DMS 273 treated with DMSO at 0.1 percent for 48 hours (cell line): ENCODE measurements at places on chromosomes 11 and 22.

DNA sequence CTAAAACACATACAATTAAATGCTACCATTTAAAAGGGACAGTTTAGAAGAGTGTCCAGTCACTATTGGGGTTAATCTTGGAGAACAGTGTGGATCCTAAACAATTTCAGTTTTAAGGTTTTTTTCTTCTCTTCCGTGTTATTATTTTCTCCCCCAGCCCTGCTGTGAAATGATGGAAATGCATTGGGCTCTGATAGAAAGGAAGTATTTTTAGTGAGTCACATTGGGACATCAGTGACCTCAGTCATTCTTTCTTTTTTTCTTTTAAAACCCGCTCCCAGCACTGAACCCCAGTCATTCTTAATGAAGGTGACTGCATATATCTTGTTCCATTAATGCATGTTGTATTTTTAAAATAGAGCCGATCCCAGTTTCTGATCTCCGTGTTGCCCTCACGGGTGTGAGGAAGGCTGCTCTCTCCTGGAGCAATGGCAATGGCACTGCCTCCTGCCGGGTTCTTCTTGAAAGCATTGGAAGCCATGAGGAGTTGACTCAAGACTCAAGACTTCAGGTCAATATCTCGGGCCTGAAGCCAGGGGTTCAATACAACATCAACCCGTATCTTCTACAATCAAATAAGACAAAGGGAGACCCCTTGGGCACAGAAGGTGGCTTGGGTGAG lies 93.2 kb upstream of the OR4B1 start:
- no peak for DNase-seq

DNA sequence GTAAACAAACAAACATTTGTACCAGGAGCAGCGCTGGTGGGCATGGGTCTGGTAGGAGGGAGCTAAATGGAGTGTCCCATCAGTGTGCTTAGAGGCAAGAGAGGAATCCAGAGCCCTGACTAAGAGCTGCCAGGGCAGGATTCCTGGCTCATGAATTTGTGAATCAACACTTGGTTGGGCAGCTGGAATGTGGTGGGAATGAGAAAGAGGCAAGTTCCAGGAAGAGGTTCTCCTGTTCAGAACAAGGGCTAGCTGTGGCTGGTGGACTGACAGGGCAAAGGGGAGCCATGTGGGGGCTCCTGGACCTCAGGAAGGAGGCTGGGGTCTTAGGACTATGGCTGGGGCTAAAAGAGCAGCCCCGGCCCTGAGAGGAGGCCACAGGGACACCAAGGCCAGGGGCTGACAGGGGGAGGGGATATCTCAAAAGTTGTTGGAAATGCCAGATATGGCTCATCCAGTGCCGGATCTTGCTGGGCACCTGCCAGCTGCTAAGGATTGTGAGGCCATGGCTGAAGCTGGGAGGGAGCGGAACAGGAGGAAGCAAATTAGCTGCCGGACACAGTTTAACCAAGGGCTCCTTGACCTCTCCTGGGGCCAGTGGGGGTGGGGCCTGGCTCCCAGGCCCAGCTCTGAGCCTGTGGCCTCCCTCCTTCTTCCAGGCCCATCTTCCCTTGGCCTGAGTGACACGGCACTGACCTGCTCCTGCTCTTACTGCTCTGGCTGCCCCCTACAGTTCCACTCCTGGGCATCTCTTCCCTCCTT lies 14.6 kb upstream of the P2RY6 start:
- DNase-seq = no peak

GRCh38 chr11:96242191-96242847 lies 100.7 kb downstream of the MAML2 start:
- DNase-seq = no peak

DNA sequence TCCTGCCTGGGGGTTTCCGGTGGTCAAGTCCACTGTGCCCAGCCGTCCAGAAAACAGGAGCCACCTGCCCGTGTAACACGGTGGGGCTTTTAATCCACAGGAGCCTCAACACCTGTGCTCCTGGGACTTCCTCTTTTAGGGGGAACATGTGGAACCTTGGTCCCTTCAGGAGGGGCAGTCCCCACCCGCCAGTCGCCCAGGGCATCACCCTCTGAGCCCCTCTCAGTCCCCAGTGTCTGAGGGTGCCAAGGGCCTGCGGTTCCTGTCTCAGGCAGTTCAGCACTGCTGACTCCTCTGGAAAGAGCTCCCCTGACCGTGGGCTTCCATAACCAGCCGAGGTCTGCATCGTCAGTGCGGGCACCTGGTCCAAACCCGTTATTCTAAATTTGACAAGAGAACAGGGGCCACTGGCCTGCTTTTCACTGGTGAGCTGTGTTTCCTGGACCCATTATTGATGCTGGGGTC lies 15.8 kb downstream of the KRTAP5-5 start:
- DNase-seq = no peak

GRCh38 chr11:37597776-37598175 lies 999.7 kb upstream of the RAG2 start:
- DNase-seq = no peak

DNA sequence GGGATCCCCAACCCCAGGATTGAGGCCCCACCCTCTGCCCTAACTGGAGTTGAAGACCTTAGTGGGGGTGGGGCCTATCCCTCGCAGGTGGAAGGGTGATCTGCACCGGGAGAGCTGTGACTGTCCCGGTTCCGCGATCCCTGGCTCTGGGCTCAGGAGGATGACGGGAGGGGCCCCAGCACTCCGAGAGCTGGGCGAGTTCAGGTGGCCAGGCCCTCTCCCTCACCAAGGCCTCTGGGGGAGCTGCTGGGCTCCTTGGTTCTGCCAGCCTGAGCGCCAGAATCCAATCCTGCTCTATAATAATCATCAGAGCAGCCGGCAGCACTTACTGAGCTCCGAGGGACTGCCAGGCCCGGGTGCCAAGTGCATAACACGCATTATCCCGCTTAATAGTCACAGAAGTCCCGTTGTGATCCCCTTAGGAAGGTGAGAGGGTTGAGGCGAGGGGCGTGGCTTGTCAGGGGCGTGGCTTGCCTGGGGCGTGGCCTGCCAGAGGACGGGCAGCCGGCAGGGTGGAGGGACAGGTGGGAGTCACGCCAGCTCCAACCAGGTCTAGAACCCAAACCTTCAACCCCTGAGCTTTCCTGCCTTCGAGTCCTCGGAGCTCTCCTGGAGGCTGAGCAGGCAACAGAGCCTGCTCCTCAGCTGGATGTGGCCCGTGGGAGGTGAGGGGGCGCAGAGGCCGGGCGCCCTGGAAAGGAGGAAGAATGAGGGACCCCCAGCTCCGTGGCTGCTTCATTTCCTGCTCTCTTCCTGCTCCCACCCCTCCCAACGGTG lies 7.3 kb upstream of the SYT7 start:
- no peak for DNase-seq

GRCh38 chr11:8017894-8018483 lies 30.9 kb downstream of the EIF3F start:
- no peak for DNase-seq

DNA sequence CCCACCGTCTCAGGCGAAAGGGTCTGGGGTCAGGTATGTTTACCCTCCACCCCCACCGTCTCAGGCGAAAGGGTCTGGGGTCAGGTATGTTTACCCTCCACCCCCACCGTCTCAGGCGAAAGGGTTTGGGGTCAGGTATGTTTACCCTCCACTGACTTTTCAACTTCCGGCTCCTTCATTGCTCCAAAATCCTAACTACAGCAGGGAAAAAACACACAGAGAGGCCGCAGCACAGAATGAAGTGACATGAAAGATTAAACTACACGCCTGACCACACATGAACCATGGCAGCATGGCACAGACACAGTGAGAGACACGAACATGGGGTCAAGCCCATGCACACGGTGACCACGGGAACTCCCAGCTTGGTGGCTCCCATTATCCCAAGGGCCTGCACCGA lies 634.9 kb upstream of the B3GAT1 start:
- no peak for DNase-seq

DNA sequence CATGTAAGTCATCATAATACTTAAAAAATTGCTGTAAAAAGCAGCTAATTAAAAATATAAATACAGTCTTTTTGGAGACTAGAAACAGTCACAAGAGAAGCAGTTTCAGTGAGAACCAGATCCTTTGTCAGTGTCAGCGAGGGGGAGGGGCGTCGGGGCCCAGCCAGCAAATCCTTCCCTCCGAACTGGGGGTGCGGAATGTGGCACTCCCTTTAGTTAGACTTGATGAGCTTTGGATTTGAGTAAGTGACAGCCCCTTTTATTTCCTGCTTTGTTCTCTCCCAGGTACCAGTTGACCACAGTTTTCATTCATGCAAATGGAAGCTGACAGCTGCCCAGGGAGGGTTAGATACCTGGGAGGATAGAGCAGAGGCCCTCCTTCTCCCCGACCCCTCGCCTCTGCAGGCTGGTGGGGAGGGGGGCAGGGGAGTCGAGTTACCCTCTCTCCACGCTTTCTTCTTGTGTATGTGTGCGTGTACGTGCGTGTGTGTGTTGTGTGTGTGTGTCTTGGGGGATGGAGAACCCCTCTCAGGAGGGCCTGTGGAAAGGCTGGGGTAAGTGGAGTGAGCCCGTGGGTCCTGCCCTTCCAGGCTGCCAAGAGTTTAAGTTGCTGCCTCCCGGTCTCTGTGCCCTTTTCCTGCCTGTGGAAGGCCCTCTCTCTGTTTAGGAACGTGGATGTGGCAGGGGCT lies 38.3 kb downstream of the PTPRJ start:
- no peak for DNase-seq

DNA sequence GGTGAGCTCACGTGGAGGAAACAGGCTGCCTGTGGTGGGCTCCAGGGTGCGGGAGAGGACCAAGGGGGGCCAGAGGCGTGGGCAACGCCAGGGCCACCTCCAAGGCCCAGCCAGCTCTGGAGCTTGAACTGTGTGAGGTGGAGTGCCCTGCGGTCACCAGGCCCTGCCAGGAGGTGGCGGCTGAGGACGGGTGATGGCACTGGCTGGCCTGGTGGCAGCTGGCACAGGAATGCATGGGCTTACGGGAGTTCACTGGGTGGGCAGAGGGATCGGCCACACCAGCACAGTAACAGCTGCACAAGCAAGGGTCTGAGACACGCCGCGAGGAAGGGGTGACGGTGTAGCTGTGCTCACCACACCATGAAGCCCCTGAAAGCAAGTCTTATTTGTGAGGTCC lies 15.8 kb downstream of the TOLLIP start:
- no peak for DNase-seq

DNA sequence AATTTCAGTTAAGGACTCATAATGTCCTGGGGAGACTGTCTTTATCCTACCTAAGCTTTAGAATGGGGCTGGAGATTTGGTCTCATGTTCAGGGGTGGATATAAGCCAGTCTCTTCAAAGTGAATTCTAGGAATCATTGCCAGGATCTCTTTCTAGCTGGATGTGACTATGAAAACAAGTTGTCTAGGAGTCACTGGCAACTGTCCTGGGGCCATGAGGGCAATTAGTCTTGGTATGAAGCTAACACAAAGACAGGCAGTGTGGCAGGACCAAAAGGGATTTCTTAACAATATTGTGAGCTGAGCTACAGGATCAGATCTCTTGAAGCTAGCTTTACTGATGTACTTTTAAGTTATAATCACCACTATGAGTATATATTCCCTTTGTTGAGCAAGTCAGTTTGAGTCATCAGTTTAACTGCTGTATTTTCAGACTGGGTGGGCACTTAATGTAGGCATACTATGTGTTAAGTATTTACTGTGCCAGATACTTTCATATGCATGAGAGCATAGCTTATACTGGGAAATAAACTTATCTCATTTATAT lies 390.0 kb upstream of the CCDC90B start:
- no peak for DNase-seq

DNA sequence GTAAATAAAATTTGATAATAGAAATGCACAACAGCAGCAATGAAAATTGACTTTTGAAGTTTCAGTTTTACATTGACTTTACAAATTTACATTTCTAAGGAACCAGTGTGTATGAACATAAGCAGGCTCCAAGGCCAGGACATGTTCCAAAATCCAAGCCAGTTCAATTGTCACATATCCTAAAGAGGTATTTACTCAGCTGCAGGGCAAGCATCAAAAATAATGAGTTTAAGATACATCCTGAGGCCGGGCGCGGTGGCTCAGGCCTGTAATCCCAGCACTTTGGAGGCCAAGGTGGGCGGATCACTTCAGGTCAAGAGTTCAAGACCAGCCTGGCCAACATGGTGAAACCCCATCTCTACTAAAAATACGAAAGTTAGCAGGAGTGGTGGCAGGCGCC lies 39.0 kb upstream of the AKIP1 start:
- no peak for DNase-seq

DNA sequence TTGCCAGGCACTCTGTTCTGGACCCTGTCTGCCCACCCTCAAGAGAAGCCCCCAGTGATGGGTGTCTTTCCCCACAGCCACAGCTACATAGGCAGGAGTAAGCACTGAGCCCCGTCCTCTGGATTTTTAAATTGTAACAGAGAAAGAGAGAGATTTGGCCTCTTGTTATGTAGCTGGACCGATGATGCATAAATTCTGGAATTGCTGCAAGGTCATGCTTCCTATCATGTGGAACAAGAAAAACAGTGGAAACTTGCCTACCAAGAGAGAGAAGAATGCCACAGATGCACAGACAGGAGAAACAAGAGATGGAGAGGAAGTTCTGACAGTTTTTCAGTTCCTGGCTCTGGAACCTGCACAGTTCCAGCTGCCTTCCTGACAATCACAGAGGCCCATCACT lies 150.2 kb downstream of the ETS1 start:
- no peak for DNase-seq

- no peak for DNase-seq
These were observed 172.5 kb upstream of the TMEM45B start for GRCh38 chr11:129643031-129643721.

DNA sequence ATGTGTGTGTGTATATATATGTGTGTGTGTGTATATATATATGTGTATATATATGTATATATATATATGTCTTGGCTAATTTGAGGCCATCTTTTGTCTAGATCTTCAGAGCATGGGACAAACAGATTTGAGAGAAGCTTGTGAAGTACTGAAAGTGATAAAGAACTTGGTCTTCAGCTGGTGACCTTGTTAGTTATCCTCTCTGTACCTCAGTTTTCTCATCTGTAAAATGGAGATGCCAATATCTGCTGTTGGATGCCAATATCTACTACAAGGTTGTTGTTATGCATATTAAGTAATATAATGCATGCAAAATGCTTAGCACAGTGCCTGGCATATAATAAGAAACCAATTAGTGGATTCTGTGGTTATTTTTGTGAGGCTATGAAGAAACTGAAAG lies 2.5 kb upstream of the FEZ1 start:
- no peak for DNase-seq
